ENCODE measurements at places on chromosomes 13 and 19.

- no peak for DNase-seq
These were observed 9.5 kb upstream of the ERVV-1 start for GRCh38 chr19:53004242-53004641.

- DNase-seq: no peak
These were observed 65.4 kb upstream of the ARGLU1 start for GRCh38 chr13:106633321-106633720.

GRCh38 chr19:30473334-30473867 lies 101.2 kb downstream of the ZNF536 start:
- DNase-seq: no peak

- no peak for DNase-seq
These were observed 11.3 kb downstream of the LILRB4 start for GRCh38 chr19:54674021-54674617.

DNA sequence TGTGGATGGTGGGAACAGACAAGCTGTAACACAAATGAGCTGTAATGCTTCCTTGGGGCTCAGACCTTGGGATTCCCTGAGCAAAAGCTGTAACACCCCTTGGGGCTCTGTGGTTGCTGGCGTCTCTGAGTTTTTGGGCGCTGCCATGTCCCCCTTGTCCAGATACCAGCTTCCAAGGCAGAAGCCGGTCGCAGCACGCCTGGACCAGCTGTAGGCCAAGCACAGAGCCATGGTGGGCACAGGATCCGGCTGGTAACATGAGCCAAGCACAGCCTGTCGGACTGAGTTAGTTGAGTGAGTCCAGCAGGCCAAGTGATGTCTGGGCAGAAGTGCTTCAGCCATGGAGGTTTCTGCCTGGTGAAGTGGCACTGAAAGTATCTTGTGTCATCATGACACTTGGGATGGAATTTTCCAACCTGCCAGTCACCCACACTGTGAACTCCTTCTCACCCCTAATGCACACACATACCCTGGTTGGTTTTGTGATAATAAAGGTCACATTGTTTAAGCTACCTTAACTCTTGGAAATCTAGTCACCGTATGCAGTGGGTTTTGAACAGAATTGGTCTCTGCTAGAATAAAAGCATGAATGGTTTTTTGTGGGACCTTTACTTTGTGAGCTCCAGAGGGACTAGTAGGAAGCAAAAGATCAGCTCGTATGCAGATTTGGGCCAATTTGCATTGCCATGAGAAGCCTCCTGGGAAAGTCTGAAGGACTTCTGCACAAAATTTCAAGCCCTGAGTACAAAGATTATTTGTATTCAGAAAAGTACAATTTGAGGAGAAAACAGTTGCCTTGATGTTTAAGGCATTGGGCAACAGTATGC lies 7.0 kb upstream of the ZNF17 start:
- no peak for DNase-seq

GRCh38 chr19:33535226-33535625 lies 13.6 kb upstream of the PEPD start:
- DNase-seq: no peak

DNA sequence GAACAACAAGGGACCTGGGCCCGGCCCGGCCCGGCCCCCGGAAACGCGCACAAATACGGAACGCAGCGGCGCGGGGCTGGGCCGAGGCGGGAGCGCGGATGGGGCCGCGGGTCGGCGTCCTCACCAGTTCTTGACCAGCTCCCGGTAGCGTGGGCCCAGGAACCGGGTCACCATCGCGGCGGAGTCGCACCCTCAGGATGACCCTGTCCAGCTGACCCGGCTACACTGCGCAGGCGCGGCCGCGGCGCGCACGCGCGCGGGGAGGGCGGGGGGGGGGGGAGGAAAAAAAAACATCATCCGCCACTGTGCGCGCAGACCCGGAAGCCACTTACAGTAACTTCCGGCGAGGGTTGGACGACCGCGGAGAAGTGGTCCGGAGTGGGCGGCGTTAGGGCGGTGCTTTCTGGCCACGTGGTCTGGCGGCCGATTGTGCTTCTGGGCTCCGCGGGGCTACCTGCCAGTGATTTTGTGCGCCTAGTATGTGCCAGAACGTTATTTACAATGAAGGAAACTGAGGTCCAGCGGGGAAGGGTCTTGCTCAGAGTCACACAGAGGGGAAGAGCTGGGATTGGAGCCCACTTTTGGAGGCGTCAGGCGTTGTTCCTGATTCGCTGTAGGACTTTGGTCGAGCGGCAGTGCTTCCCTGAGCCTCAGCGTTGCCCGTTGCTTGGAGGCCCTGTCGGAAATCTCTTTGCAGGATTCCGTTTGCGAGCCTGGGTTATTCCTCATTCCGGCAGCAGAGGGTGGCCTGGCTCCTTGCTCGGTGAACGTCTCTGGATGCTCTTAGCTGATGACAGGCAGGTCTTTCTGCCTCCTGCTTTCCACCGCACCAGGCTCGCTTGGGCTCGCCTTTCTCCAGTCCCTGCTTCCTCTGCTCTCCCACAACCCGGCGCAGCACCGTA lies at the start of gene UQCR11:
UQCR11 (minus strand) TSS at position 227 of the 902 bp plus-strand sequence; CDS start at position 174, 53 bp downstream.
- peak; percentile 96 for DNase-seq

DNA sequence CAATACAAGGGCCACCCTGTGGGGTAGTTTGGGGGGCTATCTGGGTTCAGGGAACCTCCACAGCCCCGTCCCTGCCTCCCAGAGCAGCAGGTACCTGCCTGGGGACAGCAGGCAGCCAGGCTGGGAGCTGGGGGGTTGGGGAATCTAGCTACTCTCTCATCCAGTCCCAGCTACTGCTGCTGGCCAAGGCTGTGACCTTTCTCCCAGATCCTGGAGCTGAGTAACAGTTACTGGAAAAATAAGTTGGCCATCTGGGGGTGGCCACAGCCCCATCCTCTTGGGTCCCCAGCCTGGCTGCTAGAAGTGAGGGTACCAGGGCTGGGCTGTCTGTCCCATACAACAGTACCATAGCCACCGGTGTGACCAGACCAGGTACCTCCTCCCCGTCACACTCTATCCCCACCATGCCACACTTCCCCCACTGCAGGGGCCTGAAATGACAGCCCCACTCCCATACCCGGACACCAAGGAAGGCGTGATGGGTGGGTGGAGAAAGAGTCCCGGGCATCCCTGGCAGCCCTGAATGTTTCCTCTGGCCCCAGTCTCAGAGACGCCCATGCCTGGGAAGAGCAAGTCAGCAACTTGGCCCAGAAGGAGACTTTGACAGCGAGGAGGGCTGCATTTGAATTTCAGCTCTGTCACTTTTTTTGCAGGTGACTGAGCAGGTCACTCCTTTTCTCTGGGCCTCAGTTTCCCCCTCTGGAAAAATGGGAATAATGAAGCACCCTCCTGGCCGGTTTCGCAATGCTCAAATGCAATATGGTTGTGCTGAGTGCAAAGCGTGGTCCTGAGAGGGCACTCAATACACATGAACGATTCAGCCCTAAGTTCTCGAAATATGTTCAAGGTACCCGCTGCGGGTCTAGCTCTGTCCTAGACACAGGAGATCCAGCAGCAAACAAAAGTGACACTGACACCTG lies 30.7 kb upstream of the NFIC start:
- DNase-seq: peak; percentile 63
